ENCODE measurements at places on chromosomes 1 and 21.

GRCh38 chr1:236168716-236169429 lies 26.5 kb downstream of the GPR137B start:
- DNase-seq: no peak

DNA sequence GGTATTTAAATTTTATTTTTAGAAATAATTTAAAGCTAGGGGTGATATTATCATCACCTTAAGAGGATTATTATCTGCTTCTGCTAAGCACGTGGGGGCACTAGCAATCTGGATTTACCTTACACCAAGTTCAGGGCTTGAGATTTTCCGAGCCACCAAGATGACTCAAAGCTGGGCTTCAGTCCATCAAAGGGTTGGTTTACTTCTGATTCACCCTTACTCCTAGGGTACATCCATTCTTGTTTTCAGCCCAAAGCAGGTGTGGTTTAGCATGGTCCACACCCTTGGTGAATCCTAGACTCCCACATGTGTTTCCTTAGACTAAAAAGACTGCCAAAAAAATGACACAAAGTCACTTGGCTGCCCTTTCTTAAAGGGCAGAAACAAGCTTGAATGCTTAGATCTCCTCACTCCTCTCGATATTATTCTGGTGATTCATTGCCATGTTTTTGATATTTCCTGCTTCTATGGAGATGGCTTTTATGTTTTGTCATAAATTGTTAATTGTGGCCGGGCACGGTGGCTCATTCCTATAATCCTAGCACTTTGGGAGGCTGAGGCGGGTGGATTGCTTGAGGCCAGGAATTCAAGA lies 9.8 kb upstream of the PRSS38 start:
- no peak for DNase-seq

DNA sequence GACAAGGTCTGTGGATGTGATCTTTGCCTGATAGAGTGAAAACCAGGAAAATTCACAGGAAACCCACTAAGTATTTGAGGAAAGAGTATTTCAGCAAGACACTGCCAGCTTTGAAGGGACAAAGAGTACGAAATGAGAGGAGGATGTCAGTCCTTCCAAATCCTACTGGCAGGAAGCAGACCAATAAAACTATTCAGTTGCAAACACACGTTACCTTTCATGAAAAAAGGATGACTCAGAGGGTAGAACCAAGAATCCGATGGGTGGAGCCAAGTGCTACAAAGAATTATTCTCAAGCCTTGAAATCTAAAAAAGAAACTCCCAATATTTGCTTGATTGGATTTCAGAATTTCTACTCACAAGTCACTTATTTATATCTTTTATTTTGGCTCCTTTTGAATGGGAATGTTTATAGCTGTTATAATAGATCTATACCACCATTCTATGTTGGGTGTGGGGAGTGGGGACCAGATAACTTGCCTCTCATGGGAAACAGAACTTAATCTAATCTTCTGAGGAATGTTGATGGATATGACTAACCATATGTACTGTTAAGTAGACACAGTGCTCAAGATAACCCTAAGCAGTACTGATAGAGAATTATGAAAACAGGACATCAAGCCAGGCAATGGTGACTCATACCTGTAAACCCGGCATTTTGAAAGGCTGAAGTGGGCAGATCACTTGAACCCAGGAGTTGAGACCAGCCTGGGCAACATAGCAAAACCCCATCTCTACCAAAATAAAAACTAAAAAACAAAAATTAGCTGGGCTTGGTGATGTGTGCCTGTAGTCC lies 19.3 kb upstream of the HEATR1 start:
- DNase-seq: no peak

DNA sequence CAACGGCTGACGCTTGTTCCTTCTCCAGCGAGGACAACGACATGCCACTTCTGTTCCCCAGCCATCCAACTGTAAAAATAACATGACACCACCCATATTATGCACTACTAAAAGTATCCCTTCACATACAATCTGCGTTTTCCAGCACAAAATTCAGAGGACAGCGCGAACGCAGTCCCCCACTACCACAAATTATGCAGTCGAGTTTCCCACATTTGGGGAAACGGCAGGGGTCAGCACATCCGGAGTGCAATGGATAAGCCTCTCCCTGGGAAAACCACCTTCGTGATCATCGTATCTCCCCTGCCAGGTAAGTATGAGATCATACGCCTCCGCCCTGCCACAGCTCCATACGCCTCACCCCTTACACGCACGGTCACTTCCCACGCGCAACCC lies 120.9 kb downstream of the PPIAL4G start:
- no peak for DNase-seq

DNA sequence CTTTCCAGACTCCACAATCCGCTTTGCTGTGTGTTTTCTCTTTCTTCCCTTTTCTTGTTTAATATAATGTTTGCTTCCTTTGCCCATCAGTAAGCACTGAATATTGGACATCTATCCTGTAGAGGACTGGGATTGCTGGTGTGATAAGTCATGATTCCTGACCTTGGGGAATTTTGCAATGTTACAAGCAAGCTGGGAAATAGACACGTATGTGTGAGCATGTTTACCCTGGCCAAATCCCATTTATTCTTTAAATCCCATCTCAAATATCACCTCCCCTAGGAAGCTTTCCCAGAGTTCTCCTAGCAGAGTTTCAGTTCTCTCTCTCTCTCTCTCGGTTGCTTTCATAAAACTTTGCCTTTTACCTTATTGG lies 155.3 kb downstream of the ROR1 start:
- DNase-seq: no peak

DNA sequence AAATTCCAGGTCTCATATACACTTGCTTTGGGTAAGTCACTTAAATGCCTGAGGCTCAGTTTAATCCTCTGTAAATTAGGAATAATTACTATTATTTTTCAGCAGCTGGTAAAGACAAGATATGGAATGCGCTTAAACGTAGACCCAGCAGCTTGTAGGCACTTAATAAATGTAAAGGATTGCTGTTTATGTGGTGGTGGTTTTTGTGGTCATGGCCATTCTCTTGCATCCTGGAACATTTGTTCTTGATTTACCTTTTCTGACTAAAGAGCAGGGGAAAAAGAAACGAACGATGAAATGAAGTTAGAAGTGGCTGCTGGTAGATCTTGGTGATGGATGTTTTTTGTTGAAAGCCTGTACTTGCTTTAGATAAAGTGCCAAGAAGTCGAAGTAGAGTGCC lies 195.0 kb upstream of the FOXD3 start:
- DNase-seq: no peak

GRCh38 chr1:222018041-222018440 lies 276.2 kb upstream of the DUSP10 start:
- DNase-seq: no peak

GRCh38 chr1:179794669-179795068 lies 51.6 kb downstream of the FAM163A start:
- DNase-seq: no peak

- no peak for DNase-seq
Measured at GRCh38 chr1:171800851-171801250, 19.4 kb downstream of the METTL13 start.

DNA sequence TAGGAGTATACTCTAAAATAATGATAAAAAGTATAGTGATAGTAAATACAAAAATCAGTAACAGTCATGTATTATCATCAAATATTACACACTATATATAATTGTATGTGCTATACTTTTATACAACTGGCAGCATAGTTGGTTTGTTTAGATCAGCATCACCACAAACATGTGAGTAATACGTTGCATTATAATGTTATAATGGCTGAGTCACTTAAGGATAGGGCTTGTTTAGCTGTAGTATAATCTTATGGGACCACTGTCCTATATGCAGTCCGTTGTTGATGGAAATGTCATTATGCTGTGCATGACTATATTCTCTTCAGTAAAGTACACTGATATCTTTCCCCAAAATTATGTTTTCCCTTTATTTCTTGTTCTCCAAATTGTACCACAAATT lies 92.8 kb downstream of the LYPLAL1 start:
- DNase-seq: no peak

DNA sequence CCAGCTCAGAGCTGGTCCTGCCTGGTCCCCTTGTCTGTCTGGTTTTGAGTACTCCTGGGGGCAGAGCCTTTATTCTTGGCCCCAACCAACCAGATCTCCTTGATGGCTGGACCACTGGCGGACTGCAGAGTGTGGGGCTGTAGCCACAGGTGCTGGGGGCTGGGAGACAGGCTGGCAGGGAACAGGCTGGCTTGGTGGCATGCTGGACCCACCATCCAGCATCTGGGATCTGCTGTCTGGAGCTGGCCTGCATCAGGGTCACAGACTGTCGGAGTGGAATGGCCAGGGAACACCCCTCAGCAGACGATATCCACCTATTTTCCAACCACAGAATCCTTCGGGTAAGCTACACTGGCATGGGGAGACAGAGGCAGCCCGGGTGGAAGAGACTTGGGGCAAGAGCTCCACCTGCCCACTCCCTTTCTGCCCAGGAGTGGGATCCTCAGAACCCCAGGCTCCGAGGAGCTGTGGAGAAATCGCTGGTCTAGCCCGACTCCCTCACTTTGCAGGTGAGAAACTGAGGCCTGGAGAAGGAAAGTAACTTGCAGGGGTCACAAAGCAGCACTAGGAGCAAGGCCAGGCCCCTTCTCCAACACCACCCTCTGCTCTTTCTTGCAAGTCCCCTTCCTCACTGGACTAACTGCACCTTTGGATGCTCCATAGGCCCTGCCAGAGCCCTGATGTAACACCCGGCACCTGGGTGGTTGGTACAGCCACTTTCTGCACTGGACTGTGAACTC lies 40.6 kb downstream of the TNNT2 start:
- no peak for DNase-seq

DNA sequence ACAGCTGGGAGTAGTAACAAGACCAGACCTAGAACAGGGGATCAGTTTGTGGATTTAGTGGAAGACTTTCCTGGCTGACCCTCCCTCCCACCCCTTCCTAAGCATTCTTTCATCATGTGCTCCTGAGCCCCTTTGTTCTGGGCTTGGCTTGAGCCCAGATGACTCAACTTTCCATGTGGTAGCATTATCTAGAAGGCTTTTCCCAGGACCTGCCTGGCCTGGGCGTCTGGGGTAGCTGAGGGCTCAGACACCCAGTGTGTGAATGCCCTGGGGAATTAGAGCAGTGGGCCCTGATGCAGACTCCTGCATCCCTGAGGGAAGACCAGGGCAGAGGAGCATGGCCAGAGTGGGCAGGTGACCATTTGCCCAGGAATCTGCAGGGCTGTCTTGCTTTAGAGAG lies 44.1 kb upstream of the TSPAN2 start:
- no peak for DNase-seq

DNA sequence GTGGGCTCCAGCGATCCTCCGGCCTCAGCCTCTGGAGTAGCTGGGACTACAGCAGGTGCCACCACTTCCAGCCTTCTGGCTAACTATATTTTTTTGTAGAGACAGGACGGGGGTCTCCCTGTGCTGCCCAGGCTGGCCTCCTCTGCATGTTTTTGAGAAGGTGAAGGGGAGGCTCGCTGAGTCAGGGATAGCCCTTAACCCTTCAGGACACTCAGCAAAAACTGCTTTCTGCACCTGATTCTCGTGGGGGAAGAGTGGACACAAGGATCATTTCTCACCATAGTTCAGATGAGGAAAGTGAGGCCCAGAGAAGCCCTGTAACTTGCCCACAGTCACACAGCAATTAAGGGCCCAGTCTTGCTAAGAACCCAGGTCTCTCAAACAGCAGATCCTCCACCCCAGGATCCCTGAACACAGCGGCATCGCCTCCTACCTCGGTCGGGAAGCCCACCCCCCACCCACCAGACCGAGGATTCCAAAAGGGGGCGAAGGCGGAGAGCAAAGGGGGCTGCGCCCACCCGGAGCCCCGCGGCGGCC lies 1.3 kb downstream of the FGR start:
- no peak for DNase-seq

- no peak for DNase-seq
Measured at GRCh38 chr1:152967201-152967600, 3.2 kb upstream of the SPRR4 start.

DNA sequence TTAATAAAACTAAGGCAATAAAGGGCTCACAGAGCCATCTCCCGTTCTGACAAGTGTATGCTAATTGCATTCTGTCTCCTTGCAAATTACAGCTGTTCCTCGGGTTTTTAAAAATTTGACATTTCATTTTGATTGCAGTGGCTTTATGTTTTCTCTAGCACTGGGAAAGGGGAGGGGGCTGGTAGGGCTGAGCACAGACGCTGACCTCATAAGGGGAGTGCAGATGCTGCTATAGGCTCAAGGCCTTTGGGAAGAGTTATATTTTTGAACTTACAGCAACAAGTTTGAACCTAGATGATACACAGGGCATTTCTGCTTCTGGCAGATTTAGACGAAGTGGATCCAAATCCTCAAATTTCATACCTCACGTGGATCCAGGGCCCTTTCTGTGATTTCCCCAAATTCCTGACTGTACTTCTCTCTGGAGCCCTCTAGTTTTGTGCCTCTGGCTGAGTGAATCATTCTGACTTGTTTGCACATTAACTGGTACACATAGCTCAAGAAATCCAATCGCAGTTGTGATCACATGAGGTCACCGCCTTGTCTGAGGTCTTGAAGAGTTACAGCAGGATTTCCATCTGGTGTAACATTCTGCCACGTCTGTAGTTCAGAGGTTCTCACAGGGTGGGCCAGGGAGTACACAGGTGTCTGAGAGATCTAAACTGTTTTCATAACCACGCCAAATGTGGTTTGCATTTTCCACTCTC lies 230.3 kb downstream of the C1orf94 start:
- DNase-seq: no peak

GRCh38 chr1:38064197-38064903 lies 17.8 kb upstream of the POU3F1 start:
- DNase-seq: no peak

GRCh38 chr1:82337635-82338034 lies 536.9 kb downstream of the ADGRL2 start:
- no peak for DNase-seq

- no peak for DNase-seq
Measured at GRCh38 chr1:213094446-213094845, 43.4 kb downstream of the RPS6KC1 start.

DNA sequence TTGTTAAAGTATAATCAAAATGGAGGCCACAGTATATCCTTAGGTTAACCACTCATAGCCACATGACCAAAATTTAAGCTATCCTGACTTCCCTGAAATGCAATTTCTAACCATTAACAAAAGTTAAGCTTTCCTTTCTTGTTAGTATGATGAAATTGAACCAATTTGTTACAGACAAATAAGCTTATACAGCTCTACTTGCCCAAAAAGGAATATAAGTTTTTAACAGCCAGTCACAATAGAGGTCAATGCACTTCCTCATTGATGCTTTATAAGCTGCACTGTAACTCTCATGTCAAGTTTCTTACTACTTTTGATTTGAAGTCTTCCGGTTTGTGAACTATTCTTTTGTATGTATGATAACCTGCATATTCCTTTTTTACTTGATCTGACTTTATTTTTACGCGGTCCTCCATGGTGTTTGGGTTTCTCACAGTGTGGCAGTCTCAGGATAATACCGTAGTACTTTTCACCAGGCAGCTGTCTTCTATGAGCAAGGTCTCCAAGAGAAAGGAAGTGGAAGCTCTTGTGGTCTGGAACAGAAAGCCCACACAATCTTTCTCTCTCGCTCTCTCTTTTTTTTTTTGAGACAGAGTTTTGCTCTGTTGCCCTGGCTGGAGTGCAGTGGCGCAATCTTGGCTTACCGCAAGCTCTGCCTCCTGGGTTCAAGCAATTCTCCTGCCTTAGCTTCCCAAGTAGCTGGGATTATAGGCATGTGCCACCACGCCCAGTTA lies 331.6 kb downstream of the SRGAP2C start:
- DNase-seq: peak; percentile 24

All from CD4-positive, alpha-beta T cell treated with Interferon gamma for 1 hour (primary cell).